ENCODE measurements at places on chromosomes 6 and 20.
A peak's percentile ranks its signal among the peaks of the same experiment; 100 is the strongest.

DNA sequence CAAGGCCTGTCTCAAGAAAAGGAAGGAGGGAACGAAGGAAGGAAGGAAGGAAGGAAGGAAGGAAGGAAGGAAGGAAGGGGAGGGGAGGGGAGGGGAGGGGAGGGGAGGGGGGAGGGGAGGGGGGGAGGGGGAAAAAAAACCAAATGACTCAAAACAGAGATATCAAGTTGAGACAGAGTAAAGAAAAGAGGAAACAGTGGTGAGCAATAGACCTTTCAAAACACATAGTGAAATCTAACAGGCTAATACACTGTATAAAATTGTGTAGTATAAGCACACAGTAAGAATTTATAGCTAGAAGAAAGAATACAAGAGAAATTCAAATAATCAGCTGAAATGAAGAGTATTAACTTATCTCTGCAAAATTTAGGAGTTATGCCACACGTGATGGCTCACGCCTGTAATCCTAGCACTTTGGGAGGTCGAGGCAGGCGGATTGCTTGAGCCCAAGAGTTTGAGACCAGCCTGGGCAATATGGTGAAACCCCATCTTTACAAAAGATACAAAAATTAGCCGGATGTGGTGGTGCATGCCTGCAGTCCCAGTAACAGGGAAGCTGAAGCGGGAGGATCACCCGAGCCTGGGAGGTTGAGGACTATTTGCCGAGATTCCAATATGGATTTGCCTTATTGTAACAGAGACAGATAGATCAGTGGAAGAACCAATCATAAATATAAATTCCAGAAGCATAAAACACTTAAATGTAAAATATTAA is 123.2 kb downstream of the PRND start:
- DNase-seq: no peak

DNA sequence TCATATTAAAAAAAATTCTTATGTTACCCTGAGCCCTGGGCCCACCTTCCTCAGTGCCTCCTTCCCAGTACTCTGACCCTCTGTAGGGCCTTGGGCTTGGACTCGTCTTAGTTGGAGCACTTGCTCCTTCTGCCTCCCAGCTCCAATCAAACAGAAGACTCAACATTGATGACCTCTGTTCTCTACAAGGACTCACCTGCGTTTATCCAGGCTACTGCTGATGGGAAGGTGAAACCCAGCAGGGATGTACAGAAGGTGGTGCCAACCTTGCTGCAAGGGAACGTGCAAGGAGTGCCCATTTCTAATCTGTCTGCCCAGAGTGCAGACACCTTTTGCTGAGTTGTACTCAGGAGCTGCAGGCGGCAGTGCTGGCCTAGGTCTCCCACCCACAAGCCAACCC is 38.9 kb downstream of the FYN start:
- no peak for DNase-seq

DNA sequence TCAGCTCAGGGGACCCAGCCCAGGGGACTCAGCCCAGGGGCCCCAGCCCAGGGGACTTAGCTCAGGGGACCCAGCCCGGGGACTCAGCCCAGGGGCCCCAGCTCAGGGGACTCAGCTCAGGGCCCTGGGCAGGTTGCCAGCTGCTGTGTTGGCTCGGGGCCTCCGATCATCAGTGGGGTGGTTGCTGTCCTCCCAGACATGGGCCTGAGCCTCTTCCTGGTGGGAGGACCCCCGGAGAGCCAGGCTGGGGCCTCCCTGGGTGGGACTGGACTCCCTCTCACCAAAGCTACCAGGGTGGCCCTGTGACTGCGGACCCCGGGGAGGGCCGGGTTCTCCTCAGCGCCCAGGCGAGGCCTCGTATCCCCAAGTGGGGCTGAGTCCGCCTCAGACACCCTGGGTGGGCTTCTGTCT is 4.4 kb downstream of the COL20A1 start:
- no peak for DNase-seq

DNA sequence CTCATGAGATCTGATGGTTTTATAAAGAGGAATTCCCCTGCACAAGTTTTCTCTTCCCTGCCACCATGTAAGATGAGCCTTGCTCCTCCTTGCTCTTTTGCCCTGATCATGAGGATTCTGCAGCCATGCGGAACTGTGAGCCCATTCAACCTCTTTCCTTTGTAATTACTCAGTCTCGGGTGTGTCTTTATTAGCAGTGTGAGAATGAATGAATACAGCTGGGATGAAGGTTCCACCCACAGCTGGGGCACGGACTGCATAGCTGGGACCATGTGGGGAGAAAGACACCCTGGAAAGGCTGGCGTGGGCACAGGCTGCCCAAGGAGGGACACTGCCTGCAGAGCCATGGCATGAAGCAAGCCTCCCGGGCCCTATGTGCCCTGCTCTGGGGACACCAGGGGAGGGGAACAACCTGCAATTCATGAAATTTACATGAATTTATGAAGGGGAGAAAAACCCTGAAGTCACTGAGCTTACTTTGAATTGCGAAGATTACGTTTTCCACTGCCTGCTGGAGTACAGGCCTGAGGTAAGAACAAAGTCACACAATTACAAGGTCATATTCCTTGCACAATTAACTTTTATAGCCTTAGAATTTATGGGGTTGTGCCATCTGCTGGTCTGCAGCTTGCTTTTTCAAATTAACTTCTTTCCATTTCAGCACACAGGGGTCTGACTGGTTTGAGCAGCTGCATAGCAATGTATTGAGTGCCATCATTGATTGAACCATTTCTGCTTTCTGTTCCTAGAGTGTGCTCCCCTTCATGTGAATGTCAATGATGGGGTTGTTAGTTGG is 46.2 kb downstream of the SLC22A1 start:
- DNase-seq: peak; percentile 64

GRCh38 chr20:46699651-46700359 is 9.6 kb upstream of the SLC2A10 start:
- no peak for DNase-seq

GRCh38 chr20:17965042-17965697 is 3.4 kb downstream of the SNX5 start:
- no peak for DNase-seq

DNA sequence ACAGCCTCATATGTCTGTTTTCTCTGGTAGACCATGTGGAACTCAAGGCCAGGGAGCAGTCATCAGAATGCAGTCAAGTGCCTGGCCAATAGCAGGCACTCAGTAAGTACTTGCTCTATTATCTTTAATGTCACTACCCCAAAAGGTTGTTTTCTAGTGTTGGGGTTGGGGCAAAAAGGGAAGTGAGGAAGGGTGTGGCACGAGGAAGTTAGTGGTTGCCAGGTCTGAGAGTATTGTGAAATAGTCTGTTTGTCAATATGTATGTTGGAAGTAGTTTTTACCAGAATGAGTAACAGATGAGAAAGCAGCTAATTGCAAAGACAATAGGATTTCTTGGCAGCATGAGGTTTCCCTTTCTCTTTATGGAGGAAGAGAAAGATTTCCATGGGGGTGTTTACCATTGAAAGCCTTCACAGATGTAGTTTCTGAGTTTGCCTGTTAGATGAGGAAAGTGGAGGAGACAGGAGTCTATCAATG is 59.5 kb upstream of the ARMH2 start:
- no peak for DNase-seq

- DNase-seq: no peak
These were observed 226.8 kb upstream of the SGK1 start for GRCh38 chr6:134544737-134545136.
